Upper lobe of right lung (tissue), 1 donor: ENCODE measurements at places on chromosomes 11 and 22. TPM values are rescaled to one million over a fixed set of nuclear protein-coding genes. Genes with fewer than 3 reads are reported as not detected.

The CDKN1C gene
- total RNA-seq = 42.1 TPM

The ZNF214 gene
- total RNA-seq = 3.7 TPM

The OR52I2 gene
- total RNA-seq = not detected

The EIF3D gene
- 132 TPM for total RNA-seq

The PDGFD gene
- total RNA-seq = 5.0 TPM

The TMEM126B gene
- total RNA-seq = 45.2 TPM

The GGT5 gene
- 66.5 TPM for total RNA-seq

The RTN4RL2 gene
- total RNA-seq = 3.2 TPM

The ADAMTS15 gene
- total RNA-seq = 8.2 TPM

The APOA5 gene
- total RNA-seq = not detected

The CALCA gene
- not detected for total RNA-seq

The GCAT gene
- 8.8 TPM for total RNA-seq

The PVALB gene
- total RNA-seq = 2.5 TPM

The GAL gene
- total RNA-seq = not detected

The OR52H1 gene
- 0.90 TPM for total RNA-seq

The HIRA gene
- 23.3 TPM for total RNA-seq
